AG10803 (cell line): ENCODE measurements at places on chromosomes 6 and 20.

- DNase-seq = no peak
Measured at GRCh38 chr6:57297505-57297904, 19.9 kb upstream of the PRIM2 start.

- no peak for DNase-seq
Measured at GRCh38 chr20:21968486-21968885, 263.0 kb downstream of the PAX1 start.

DNA sequence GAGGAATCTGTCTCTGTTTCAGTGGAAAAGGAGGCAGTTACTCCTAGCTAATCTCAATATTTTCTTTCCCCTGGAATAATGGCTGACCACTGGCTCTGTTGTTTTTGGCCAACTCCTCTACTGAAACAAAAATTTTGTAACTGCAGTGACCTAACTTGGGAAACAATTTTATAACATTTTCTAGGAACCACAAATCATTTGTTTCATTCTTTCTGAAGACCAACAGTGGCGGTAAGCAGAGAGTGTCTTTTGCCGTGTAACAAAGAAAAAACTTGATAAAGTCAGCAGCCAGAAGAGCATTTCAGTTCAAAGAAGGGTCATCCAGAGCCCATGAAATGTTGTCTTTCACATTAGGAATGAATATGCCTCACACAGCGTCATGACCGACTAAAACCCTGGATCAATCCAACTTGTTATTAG, 11.8 kb upstream of the BFSP1 start:
- peak; percentile 91 for DNase-seq

DNA sequence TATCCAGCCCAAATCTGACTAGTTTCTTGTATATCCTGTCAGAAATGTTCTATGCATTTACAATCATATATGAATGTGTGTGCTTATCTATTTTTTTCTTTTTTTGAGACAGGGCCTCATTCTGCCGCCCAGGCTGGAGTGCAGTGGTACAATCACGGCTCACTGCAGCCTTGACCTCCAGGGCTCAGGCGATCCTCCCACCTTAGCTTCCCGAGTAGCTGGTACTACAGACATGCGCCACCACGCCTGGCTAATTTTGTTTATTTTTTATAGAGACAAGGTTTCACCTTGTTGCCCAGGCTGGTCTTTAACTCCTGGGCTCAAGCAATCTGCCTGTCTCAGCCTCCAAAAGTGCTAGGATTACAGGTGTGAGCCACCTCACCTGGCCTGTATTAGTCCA, 3.0 kb upstream of the RAB44 start:
- DNase-seq = no peak

DNA sequence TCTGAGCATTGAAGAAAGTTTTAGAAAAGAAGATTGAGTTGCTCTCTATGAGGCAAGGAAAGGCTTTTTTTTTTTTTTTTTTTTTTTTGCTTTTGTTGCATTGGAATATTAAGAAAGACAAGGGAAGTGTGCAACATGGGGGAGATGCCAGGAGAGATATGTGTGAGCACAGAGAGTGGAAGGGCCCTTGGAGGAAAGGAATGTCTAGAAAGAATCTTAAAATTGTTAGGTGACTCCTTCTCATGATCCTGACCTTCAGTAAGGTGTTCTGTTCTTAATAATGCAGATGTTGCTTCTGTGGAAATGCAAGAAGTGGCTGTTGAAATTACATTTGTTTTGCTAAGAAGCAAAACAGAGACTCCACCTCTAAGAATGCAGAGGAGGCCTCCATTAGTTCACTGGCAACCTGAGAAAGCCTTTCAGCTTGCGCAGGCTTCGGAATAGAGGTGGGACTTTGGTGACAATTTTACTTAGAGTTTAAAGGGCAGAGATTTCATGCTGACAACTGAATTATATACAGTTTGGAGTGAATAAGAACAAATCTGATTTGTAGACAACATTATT, 118.0 kb upstream of the ASCC3 start:
- no peak for DNase-seq

- DNase-seq = no peak
Measured at GRCh38 chr20:7217606-7218005, 450.1 kb downstream of the BMP2 start.

- no peak for DNase-seq
Measured at GRCh38 chr6:166442131-166442685, 59.5 kb upstream of the MPC1 start.

GRCh38 chr6:78117966-78118365, 465.1 kb downstream of the MEI4 start:
- no peak for DNase-seq

- no peak for DNase-seq
Measured at GRCh38 chr20:54454982-54455381, 20.4 kb upstream of the DOK5 start.

- peak; percentile 89 for DNase-seq
Measured at GRCh38 chr6:112153926-112154607, 66.7 kb downstream of the FAM229B start.

DNA sequence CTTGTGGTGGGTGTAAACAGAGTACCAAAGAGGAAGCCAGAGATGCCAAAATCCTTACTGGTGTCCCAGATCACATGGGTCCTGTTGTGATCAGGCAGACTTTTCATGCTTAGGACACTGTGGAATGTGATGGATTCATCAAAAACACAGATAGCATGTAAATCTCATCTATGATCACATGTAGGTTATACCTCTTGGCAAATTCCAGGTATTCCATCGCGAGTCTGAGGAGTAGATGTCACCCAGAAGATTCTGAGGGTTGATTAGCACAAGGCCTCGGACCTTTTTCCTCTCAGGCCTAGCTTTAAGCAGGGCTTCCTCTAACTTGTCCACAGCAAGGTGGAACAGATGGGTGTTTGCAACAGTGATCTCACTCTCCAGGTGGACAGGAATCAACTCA, 28.3 kb upstream of the SSR1 start:
- DNase-seq = no peak

- DNase-seq = no peak
Measured at GRCh38 chr20:40863355-40863919, 165.2 kb upstream of the TOP1 start.

- no peak for DNase-seq
Measured at GRCh38 chr6:36717231-36717825, 19.7 kb downstream of the RAB44 start.

GRCh38 chr20:11522366-11522741, 395.3 kb upstream of the BTBD3 start:
- peak; percentile 40 for DNase-seq

- DNase-seq = no peak
Measured at GRCh38 chr6:151370509-151371078, 20.8 kb downstream of the ZBTB2 start.

DNA sequence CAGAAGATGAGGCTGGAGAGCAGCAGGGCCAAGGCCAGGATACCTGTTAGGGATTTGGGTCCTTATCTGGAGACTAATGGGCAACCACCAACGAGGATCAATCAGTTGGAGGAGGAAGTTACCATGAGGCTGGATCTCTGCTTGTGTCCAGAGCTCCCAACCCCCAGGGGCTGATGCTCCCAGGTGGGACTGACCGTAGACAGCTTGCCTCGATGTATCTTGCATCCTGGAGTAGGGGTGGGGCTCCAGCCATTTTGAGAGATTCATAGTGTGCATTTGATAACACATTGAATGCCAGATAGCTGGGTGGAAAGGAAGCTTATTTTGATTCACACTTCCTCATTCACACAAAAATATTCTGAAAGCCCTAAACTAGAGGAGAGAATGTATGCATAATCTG, 4.6 kb upstream of the RFPL4B start:
- DNase-seq = no peak

- no peak for DNase-seq
Measured at GRCh38 chr6:154572556-154572955, 62.1 kb upstream of the CNKSR3 start.

- DNase-seq = no peak
Measured at GRCh38 chr6:170296423-170296745, 5.5 kb upstream of the DLL1 start.

GRCh38 chr6:26185004-26185403, 97.8 kb downstream of the HFE start:
- no peak for DNase-seq

- DNase-seq = peak; percentile 51
Measured at GRCh38 chr20:21125072-21125848, 622 bp upstream of the KIZ start.

GRCh38 chr20:17878069-17878911, 90.3 kb downstream of the SNX5 start:
- DNase-seq = no peak

DNA sequence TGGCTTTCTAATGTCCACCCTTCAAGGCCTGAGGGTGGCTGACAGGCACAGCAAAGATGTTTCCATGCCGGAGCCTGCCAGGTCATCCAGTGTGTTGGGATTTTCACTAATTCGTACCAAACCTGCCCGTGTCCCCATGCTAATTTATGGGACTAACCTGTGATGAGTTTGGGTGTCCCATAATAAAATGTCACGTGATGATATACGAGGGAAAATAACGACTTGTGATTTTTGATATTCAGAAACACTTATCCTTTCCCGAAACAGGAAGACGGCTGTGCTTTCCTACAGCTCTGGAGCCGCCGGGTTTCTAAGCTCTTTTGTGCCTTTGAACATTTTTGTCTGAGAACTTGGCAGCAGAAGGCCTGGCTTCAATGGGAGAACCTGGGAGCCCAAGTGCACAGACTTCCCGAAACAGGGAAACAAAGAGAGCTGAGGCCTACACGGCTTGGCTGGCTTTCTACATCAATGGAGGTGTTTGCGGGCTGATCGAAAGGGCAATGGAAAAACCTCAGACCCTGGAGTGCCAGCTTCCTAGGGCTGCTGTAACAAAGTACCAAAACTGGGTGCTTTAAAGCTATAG, 171.9 kb upstream of the JARID2 start:
- no peak for DNase-seq

GRCh38 chr20:47070176-47070575, 175.5 kb downstream of the EYA2 start:
- DNase-seq = peak; percentile 8

GRCh38 chr6:148193063-148193680, 149.5 kb upstream of the SASH1 start:
- DNase-seq = no peak

- no peak for DNase-seq
Measured at GRCh38 chr6:84362193-84362821, 134.9 kb upstream of the CEP162 start.

- DNase-seq = no peak
Measured at GRCh38 chr6:55997223-55997874, 122.0 kb upstream of the BMP5 start.

DNA sequence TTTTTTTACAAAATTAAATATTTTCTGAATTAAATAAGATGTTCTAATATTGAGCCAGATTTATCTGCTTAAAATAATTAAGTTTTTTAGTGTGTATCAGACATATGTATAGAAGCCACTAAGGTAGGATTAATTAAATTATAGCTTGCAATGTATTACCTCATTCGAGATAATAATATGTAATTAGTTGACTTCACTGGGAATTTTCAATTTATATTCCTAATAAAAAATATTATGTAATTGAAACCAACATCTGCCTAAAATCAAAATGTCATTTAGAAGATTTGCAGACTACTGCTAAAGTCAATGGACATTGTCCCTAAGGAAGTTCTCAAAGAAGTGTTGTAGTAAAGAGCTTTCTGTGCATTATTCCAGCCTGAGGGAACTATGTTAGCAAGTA, 254.7 kb downstream of the EYS start:
- no peak for DNase-seq

DNA sequence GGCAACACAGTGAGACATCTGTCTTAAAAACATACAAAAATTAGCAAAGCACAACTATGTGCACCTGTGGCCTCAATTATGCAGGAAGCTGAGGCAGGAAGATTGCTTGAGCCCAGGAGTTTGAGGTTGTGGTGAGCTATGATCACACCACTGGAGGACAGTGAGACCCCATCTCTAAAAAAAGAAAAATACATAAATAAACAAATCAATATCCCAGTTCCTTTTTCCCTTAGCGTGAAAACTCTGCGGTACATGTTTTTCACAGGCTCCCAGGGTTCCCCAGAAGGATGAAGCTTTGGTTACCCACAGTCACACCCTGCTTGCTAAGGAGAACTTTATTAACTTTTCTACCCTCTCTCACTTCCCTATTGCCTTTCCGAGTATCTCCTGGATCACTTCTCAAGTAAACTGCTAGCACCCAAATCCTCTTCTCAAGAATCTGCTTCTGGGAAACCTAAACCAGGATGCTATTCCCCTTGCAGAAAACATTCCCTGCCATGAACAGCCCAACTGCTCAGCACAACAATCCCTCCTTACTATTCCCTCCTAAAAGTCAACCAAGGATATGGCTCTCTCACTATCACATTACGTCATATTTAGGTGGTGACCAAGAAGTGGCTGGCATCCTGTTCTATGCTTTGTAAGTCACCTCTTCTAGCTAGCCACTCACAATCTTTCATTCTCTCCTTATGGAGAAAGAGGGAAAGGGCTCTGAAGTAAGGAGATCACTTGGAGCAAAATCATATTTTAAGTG, 122.4 kb downstream of the IPCEF1 start:
- DNase-seq = no peak

DNA sequence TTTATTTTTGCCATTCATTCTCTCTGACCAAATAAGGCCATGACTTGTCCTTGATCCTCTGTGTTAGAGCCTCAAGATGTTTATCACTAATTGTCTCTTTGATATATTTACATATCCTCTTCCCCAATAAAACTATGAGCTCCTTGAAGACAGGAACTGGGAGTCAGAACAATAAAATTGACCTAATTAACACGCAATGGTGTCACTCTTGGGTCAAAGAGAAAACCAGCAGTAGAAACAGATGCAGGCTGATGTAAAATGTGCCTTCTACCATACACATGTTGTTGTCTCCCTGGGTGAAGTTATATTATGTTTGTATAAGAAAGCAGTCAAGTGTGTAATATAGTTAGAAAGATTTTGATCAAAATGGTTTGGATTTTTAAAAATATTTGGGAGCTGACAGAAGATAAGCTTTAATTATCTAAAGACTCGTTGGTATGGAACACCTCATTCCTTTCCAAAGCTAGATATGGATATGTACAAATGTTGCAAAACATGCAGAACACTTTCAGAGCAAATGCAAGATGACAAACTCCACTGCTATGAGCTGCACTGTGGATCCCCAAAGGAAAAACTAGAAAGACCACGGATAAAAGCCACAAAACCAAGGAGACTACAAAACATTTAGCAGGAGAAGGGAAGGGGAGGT, 109.7 kb upstream of the STMND1 start:
- DNase-seq = no peak
